ENCODE measurements at places on chromosomes 12 and 14. TPM values are rescaled to one million over a fixed set of nuclear protein-coding genes. Genes with fewer than 3 reads are reported as not detected.

DNA sequence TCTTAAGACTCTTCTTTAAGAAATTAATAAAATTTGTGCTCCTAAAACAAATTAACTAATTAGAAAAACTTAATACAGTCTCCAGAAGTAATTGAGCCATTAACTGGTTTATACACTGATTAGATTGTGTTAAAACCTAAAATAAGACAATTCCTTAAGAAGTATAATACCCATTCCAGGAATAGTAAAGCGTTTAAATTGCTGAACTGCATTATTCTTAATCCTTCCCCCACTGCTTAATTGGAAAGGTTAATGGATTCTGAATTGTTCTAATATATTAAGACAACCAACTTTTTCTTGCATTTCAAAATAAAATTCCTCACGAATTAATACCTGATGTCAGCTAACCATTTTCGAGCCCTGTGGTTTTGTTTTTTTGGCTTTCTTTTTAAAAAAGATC, 128.4 kb downstream of the KICS2 start:
- H3K4me3 ChIP-seq: no peak overlapping the region
- H3K36me3 ChIP-seq: no peaks in the 10 kb centered on the region
- DNase-seq: no peak
- H3K4me1 ChIP-seq: peaks cover 18% of the 10 kb centered on the region
- H3K27ac ChIP-seq: no peak overlapping the region

DNA sequence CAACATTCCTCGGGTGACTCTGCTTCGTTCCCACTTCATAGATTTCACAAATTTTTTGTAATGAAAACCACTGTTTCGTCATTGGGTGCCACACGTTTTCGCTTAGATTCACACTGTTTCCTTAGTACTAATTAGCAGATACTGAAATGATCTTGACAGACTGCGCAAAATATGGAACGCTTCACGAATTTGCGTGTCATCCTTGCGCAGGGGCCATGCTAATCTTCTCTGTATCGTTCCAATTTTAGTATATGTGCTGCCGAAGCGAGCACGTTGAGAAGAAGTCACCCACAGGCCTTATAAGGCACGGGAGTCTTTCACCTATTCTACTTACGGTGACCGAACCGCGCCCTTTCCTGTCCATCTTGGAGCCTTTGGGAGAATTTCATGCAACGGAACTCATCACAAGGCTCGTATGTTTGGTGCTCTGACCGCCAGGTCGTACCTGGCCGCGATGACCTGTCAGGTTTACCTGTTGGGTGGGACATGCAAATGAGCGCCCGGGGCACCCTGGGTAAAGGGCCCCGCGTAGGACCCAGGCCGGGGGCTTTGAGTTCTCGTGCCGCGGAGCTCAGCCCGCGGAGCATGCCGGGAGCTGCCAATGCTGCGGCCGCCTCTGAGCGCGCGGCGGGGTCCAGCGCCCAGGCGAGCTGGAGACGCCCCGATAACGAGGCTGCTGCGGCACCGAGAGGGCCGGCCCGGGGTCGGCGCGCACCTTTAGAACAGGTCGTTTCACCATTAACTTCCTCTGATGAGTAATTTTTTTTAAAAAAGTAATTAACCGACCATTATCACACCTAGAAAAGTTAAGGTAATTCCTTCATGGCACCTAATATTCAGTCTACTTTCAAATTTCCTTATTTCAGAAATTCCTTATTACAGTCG, at the start of gene RNU6-8:
Gene RNU6-8 (minus strand): TSS at position 272 of the 885 bp plus-strand sequence.
- peak within 1 kb of the TSS; percentile 87 for H3K27ac ChIP-seq
- DNase-seq: peak; percentile 87
- H3K27me3 ChIP-seq: no peaks in the 10 kb centered on the region
- no peaks in the 10 kb centered on the region for H3K36me3 ChIP-seq

DNA sequence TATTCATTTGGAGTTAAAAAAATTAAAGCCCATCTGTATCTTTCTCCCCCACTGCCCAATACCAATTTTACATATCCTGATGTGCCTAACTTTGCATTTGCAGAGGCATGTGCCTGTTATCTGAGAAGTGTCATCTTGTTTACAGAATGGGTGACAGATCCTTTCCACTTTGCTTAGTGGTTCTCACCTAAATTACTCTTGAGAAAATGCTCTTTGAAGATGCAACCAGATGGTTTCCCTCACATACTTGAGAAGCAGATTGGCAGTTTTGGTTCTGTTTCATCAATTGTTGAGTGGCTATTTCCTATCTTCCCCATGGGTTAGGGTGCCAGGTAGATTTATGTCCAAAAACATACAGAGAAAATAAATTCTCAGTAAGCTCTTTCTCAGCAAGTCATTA, 1051.4 kb upstream of the ATXN7L3B start:
- no peak overlapping the region for H3K4me3 ChIP-seq
- no peaks in the 10 kb centered on the region for H3K4me1 ChIP-seq
- DNase-seq: no peak
- no peaks in the 10 kb centered on the region for H3K27me3 ChIP-seq

- H3K4me3 ChIP-seq: no peak overlapping the region
- no peak overlapping the region for H3K27ac ChIP-seq
- DNase-seq: peak; percentile 66
- no peaks in the 10 kb centered on the region for H3K27me3 ChIP-seq
- peaks cover 56% of the 10 kb centered on the region for H3K36me3 ChIP-seq
These were observed 62.3 kb downstream of the PTPN21 start for GRCh38 chr14:88492272-88493089.

Gene CLEC4D
- total RNA-seq: 3.9 TPM

Gene SSPN
- total RNA-seq: 38.8 TPM
